Erythroblast (primary cell): ENCODE measurements at places on chromosomes 6 and 20.

DNA sequence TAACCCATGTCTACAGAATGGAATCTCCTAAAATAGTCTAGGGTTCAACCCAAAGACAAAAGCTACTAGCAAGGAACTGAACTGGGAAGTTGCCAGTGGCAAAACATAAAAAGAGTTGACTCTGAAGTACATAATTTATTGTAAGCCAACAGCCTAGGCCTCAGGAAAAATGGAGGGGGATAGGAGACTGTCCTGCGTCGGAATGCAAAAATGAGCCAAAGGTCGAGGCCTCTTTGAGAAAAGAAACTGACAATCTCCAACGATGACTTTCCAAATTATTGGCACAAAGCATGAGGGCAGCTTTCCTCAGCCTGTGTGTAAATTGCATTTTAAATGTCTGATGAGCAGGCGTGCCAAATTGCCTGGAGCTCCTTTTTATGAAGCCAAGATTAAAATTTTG lies 2.1 kb downstream of the COL12A1 start:
- no peak for DNase-seq

GRCh38 chr6:10381830-10382208 lies 33.1 kb downstream of the TFAP2A start:
- DNase-seq = no peak

DNA sequence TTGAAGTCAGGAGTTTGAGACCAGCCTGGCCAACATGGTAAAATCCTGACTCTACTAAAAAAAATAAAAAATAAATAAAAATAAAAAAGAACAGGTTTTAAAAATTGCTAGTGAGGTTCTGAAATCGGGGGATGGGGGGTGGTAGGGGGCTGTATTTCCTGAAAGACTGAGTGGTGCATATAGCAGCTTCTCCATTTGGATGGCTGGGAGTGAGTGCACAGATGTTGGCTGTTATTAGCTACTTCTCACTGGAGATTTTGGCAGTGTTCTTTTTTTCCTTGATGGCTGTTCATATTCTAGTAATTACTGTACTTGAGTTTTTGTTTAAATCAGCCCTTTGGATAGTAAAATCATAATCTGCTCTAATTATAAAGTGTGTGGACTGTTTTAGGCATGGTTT lies 79.8 kb downstream of the RTN4IP1 start:
- DNase-seq = no peak

GRCh38 chr6:162750776-162751175 lies 23.0 kb downstream of the PACRG start:
- no peak for DNase-seq

- no peak for DNase-seq
Measured at GRCh38 chr6:129186988-129187387, 304.1 kb downstream of the LAMA2 start.

GRCh38 chr20:13857304-13857703 lies 72.5 kb downstream of the NDUFAF5 start:
- no peak for DNase-seq

- DNase-seq = no peak
Measured at GRCh38 chr6:34196833-34197195, 39.9 kb upstream of the HMGA1 start.

GRCh38 chr6:71879016-71879415 lies 7.3 kb upstream of the RIMS1 start:
- DNase-seq = no peak

- no peak for DNase-seq
Measured at GRCh38 chr6:149806127-149806526, 56.6 kb downstream of the PCMT1 start.

- DNase-seq = no peak
Measured at GRCh38 chr6:165876588-165876987, 213.5 kb upstream of the PDE10A start.

- DNase-seq = no peak
Measured at GRCh38 chr20:33751775-33752174, 20.0 kb downstream of the ZNF341 start.

GRCh38 chr6:37525460-37526357 lies 26.0 kb upstream of the CCDC167 start:
- DNase-seq = no peak

GRCh38 chr6:110699780-110700179 lies 115.5 kb downstream of the CDK19 start:
- DNase-seq = no peak
